Activated T-cell treated with anti-CD3 and anti-CD28 coated beads for 24 hours (primary cell): ENCODE measurements at places on chromosomes 16 and 17.
A peak's percentile ranks its signal among the peaks of the same experiment; 100 is the strongest.

GRCh38 chr17:55286681-55287589 lies 22.2 kb downstream of the HLF start:
- DNase-seq, result no peak

GRCh38 chr16:68217506-68217905 lies 18.4 kb downstream of the ESRP2 start:
- no peak for DNase-seq

GRCh38 chr16:23587726-23588125 lies 8.4 kb downstream of the NDUFAB1 start:
- no peak for DNase-seq

DNA sequence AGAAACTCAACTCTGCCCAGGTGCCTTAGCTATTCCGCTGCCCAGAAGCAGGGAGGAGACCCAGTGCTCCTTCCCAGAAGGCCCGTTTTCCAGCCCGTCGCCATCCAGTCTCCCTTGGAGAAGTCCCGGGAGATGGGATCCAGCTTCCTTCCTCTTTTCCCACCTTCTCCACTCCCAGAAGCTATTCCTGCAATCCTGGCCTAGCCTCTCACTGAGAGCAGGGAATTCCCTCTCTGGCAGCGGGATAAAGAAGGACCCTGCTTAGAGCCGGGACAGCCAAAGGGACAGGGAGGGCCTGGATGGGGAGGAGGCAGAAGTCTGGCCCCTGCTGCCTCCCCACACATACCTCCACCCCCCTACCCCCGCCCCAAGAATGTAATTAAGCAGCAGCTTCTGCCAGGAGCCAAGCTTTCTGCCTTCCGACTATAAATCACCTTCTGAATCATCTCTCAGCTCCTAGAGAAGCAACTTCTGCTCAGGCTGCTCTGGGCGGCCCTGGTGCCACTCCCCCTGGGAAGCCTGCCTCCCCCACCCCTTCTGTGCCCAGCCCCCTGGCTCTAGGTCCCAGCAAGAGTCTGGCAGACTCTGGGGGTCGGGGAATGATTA lies 6.4 kb downstream of the WNT3 start:
- DNase-seq, result no peak

DNA sequence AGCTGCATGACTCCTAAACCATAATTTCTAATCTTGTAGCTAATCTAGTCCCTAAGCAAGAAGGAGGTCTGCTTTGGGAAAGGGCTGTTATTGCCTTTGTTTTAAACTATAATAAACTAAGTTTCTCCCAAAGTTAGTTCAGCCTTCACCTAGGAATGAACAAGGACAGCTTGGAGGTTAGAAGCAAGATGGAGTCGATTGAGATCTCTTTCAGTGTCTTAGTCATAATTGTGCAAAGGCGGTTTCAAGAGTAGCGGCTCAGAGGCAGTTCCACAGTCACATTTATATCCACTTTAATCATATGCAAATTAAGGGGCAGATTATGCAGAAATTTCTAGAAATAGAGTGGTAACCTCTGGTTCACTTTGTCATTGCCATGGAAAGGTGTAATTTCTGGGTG lies 17.4 kb downstream of the DRC7 start:
- DNase-seq, result no peak

DNA sequence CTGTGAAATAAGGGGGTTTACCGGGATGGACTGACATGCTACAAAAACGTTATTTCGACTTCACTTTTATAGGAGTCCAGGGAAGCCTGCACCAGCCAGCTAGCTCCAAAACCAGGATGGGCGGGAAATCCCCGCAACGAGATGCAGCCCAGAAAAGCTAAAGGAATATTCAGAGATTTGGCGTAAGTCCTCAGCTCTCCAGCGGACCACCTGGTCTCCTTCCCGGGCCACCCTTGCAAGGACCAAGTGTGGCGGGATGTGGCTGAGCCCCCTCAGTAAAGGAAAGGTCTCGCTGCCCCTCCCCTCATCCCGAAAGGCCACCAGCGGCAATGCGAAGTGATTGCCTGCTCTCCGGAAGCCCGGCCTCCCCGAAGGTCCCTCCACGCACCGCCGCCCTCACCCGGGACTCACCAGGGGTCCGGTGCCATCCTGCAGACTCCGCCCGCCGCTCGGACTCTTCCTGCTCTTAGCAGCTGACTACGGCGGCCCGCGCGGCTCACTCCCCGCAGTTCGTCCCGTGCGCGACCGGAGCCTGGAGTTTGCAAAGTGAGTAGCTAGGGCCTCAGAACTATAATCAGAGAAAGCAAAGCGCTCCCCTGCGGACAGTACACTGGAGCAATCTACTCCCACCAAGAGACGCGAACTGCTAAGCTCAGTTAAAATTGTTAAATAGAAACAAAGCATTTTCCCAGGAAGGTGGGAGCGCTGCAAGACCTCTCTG lies at the start of gene STX8:
STX8 (minus strand) TSS at position 440 of the 721 bp plus-strand sequence; CDS start at position 428, 12 bp downstream.
- DNase-seq, result peak; percentile 75

GRCh38 chr17:70172923-70173322 lies 3.6 kb downstream of the KCNJ2 start:
- DNase-seq, result no peak

DNA sequence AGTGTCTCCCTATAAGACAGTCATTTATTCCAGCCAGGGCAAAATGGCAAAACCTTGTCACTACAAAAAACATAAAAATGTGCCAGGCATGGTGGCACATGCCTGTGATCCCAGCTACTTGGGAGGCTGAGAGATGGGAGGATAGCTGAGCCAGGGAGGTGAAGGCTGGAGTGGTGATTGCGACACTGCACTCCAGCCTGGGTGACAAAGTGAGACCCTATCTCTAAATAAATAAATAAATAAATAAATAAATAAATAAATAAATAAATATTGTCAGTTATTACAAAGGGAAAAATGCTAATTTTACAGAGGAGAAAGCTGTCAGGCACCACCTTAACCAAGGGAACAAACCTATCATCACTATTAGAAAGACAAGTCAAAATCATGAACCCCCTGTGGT lies 75.5 kb downstream of the STH start:
- DNase-seq, result no peak

- no peak for DNase-seq
These were observed 7.7 kb downstream of the CDH5 start for GRCh38 chr16:66374176-66374575.

GRCh38 chr16:22732959-22733358 lies 81.0 kb upstream of the HS3ST2 start:
- DNase-seq, result no peak
